ENCODE measurements at places on chromosomes 5 and 9.

DNA sequence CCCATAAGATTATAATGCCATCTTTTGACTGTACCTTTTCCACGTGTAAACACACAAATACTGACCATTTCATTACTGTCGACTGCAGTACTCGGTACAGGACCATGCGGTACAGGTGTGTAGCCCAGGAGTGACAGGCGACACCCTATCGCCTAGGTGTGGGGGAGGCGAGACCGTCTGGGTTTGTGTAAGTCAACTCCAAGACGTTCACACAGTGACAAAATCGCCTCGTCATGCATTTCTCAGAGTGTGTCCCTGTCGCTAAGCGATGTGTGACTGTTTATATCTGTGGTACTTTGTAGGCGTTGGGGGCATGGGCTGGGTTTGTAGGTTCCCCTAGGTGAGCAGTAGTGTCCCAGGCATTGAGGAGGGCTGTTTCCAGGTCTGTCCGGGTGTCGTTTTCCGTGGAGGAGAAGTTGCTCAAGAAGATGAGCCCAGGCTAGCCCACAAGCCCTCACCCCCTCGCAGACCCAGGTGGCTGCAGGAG lies 20.3 kb downstream of the NEK6 start:
- no peak for DNase-seq

- no peak for DNase-seq
Measured at GRCh38 chr9:27280860-27281259, 16.1 kb downstream of the EQTN start.

DNA sequence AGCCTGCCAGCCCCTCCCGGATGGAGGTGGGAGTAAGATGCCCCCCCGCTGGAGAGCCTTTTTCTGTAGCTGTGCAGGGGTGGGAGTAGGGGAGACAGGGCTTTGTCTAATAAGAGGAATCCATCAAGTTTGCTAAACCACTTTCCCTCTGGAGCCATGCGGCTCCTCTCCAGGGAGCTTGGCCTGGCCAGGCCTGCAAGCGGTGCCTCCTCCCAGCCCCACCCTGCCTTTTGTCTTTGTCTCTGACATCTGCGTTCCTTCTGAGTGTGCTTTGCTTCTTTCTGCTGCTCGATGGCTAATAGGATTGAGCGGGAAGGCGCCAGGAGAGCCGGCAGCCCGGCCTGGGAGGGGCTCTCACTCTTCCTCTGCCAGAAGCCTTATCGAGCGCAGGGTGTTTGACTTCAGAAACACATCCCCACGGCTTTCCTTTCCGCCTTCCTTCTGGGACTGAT lies 26.7 kb upstream of the FCN1 start:
- no peak for DNase-seq

DNA sequence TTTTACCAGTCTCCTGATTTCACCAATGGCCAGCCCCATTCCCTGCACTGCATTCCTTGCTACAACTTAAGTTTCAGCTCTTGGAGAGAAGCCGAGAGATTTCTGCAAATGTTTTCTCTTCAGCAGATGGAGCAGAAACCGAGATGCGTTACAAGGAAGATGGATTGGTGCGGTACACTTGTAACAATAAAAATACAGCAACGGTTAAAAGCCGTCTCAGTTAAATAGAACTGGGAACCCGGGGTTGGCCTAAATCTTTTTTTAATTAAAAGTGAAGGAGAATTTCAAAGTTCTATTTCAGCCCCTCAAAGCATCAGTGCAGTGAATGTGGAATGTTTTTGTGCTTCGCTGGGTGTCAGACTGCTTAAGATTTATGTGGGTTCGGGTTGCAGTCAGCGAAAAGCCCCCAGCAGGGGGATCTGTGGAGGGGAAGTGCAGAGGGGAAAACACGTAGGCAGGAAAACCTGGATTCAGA lies 19.8 kb downstream of the BRINP1 start:
- no peak for DNase-seq

DNA sequence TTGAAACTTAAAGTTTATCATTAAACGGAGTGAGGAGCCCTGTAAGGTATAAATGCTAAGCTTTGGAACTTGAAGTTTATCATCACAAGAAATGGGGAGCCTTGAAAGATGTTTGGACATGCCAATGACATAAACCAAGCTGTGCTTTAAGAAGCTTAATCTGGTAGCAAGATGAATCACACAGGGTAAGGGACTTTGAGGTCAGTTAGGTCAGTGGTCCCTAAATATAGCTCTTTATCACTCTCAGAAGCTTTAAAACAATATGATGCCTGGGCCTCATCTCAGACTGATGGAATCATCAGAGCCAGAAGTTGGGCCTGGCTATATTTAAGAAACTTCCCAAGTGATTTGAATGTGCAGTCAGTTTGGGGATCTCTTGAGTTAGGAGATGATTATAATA lies 85.7 kb downstream of the TNC start:
- DNase-seq: no peak

DNA sequence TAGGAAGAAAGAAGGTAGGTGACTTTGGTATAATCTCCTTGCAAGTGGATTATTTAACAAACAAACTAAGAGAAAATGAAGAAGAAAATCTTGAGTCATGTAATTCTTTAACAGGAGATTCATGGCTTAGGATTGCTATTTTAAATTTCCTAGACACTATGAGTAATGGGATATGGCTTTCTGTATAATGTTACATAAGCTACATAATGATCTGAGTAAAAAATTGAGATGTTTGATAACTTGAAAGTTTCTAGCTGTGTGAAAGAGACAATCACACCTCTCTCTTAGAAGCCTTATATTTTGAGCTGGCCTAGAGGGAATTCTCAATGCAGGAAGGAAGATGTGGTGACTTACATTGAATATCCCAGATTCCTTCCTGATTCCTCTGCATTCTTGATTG lies 92.5 kb downstream of the CDH9 start:
- DNase-seq: no peak

DNA sequence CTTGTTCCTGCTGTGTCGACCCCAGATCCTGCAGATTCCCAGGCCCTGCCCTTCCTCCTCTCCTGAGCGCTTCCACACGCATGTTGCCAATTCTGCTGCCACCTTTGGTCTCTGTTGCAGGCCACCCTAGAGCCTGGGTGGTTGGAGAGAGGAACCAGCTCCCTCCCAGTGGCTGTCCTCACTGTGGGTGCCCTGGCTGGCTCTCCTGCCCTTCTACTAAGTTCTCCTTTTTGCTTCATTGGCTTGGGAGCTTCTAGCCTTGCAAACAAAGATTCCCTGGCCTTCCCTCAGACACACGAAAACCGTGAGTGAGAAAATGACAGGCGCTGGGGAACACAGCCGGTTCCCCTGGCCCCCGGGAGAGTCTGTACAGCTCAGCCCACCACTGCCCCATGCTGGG lies 14.2 kb upstream of the NCS1 start:
- no peak for DNase-seq

Measured in esophagus squamous epithelium (tissue), 5 donors.